Activated CD4-positive, alpha-beta T cell treated with anti-CD3 and anti-CD28 coated beads, Interleukin-2, amount 50 U/mL, for 24 hours (primary cell): ENCODE measurements at places on chromosomes 2 and 18.

- no peak for DNase-seq
These were observed 40.9 kb downstream of the CELF4 start for GRCh38 chr18:37524498-37525261.

DNA sequence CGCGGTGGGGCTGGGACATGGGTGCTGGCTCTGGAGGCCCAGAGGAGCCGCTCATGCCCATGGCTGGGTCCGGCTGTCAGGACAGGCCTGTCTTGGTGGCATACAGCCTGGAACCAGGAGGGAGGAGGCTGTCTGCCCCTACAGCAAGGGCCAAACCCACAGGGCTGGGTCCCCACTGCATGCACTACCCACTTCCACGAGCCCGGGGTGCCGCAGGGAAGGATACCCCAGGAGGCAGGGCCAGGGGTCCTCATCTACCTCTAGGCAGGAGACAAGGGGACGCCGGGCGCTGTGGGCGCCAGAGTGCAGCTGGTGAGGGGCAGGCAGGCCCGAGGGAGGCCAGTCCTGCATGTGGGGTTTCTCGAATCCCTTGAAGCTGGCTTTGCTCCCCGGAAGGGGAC, 95.1 kb upstream of the GPC1 start:
- no peak for DNase-seq

DNA sequence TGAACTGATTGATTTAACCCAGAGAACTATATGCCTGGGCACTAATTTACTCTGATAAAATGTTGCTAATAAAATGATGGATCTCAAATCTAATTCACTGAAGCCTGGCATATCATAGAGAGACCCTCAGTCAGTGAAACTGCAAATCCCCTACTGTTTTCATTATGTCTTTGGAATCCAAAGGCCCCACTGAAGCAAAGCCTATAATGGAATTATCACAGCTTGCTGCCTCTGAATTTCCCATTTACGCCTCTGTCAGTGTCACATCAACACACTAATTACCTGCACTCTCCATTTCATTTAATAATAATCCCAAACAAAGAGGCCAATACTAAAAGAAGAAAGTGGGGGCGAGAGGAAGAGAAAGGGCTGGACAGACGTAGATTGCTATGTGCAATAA, 470.9 kb downstream of the MBD2 start:
- DNase-seq: no peak

- no peak for DNase-seq
These were observed 124.1 kb downstream of the MMADHC start for GRCh38 chr2:149463328-149464002.

DNA sequence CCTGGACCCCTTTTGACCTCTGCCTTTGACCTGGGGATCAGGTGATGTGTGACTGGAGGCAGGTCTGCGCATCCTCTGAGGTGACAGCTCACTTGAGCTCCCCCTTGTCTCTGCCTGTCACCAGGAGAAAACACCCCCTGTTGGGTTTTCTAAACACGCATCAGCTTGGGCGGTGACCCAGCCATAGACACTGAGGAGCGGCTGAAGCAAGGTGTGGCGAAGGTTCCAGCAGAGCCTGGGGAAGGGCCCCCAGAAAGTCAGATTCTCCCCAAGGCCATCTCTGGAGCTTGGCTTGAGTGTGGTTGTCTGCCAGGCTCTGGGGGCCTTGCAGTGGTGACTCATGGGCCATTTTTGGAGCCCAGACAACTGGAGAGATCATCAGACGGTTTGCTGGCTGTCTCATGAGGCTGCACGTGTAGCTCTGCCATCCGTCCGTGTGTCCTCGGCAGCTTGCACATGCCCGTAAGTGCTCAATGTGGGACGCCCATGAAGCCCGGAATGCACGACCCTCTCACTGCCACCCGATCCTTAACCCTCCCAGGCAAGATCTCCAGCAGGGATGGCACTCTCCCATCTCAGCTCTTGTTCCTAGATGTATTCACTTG, 29.4 kb downstream of the SIX3 start:
- DNase-seq: no peak

- no peak for DNase-seq
These were observed 1507.2 kb upstream of the PIK3C3 start for GRCh38 chr18:40447820-40448219.

DNA sequence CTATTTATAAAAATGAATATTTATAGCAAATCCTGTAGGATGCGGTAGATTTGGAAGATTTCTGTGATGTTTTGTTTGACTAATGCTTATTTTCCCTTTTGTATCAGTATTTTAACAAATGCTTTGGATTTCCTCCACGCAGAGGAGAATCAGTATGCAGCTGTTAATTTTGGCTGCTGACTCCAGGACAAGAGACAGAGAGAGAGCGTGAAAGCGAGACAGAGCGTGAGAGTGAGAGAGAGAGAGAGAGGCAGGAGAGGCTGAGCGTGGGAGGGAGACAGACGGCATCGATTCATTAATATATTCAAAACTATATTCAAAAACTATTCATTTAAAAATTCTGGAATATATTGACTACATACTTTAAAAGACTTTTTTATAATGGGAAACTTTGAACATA, 62.5 kb downstream of the RRM2 start:
- no peak for DNase-seq

GRCh38 chr2:105738658-105739241, 6.0 kb upstream of the NCK2 start:
- no peak for DNase-seq
